ENCODE measurements at places on chromosomes 16 and 17. TPM values are rescaled to one million over a fixed set of nuclear protein-coding genes. Genes with fewer than 3 reads are reported as not detected.

The KRTAP4-4 gene
- total RNA-seq: not detected

The PRSS53 gene
- total RNA-seq: 0.39 TPM

The TBC1D3K gene
- total RNA-seq: not detected

The NSF gene
- total RNA-seq: 41.3 TPM

The CDR2L gene
- total RNA-seq: 10.2 TPM

The SLC52A1 gene
- 0.25 TPM for total RNA-seq

The SMIM36 gene
- total RNA-seq: not detected

The FOXN1 gene
- total RNA-seq: not detected

The CMTM2 gene
- total RNA-seq: not detected

The C1QTNF8 gene
- not detected for total RNA-seq

The RNF151 gene
- not detected for total RNA-seq

The PIPOX gene
- 1.2 TPM for total RNA-seq

The SKAP1 gene
- not detected for total RNA-seq

The C17orf113 gene
- 0.25 TPM for total RNA-seq

The KRT20 gene
- total RNA-seq: not detected
